Omental fat pad (tissue), 4 donors: ENCODE measurements at places on chromosomes 13 and 19. TPM values are rescaled to one million over a fixed set of nuclear protein-coding genes. Genes with fewer than 3 reads are reported as not detected.

DNA sequence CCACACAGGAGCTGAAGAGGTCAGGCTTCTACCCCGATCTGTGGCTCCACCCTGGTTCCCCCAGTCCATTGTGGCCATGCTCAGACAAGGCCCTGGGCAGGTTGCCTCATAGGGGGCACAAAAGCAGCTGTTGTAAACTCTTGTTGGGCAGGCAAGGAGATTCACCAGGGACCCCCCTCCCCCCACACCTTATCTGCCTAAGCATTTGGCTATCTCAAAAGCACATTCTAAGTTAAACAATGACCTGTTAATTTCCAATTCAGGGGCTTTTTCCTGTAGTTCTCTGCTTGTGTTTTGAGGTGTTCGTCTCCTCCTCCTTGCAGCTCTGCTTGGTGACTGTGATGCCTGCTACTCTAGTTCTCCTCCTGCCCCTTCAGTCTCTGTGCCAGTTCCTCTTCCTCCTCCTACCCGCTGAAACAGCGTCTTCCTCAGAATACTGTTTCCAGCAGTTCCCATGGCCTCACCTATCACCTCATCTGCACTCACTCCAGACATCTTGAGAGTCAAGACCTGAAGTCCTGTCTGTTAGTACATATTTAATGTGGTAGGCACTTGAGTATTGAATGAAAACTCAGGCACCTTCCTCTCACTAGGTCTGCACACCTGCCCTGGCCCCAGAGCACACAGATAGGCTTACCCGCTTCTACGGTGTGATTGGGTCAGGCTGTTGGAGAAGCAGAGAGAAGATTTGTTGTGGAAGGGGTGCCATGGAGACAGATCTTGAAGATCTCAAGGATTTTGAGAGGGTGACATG is 31.7 kb downstream of the SPATA13 start:
- DNase-seq = no peak

DNA sequence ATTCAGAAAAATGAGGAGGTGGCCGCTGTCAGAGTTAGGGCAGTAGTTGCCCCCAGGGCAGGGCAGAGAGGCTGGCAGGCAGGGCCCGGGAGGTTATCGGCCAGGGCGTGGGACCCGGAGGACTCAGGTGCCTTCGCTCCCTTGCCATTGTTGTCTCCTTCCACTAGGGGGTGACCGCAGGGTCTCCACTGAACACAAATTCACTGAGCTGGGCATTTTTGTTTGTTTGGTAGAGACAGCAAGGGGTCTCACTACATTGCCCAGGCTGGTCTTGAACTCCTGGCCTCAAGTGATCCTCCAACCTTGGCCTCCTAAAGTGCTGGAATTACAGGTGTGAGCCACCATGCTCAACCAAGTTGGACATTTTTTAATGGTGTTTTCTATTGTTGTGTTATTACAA is 25.1 kb downstream of the CARS2 start:
- no peak for DNase-seq

- no peak for DNase-seq
Observed at GRCh38 chr19:2097886-2098327, 1.2 kb downstream of the IZUMO4 start.

- DNase-seq = no peak
Observed at GRCh38 chr13:51000061-51000460, 90.5 kb downstream of the RNASEH2B start.

GRCh38 chr19:16461630-16462051 is 10.1 kb downstream of the EPS15L1 start:
- no peak for DNase-seq

DNA sequence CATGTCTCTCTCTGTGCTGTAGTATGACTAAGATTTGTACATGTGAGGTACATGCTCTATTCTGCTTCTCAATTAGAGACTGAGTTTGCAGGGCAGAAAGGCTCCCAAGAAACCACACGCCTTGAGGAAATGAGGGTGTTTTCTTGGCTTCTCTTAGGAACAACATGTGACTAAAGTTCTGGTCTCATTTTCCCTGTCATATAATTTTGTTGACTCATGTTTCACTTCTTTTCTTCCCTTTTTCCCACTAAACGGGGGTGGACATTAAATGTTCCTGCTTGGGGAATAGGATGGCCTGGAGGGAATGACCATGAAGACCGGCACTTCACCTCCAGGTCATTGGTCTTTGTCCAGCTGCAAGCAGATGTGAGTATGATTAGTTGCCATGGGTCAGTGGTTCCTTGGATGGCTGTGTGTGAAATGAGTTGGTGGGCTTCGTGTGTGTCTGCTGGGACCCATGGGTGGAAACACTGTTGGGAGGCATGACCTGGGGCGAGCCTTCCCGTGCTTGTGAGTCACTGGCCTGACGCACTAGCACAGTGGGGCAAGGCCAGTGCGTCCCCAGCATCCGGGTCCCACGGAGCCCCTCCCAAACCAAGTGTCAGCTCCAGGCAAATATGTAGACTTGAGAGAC is 56.6 kb downstream of the COL4A1 start:
- DNase-seq = peak; percentile 42

DNA sequence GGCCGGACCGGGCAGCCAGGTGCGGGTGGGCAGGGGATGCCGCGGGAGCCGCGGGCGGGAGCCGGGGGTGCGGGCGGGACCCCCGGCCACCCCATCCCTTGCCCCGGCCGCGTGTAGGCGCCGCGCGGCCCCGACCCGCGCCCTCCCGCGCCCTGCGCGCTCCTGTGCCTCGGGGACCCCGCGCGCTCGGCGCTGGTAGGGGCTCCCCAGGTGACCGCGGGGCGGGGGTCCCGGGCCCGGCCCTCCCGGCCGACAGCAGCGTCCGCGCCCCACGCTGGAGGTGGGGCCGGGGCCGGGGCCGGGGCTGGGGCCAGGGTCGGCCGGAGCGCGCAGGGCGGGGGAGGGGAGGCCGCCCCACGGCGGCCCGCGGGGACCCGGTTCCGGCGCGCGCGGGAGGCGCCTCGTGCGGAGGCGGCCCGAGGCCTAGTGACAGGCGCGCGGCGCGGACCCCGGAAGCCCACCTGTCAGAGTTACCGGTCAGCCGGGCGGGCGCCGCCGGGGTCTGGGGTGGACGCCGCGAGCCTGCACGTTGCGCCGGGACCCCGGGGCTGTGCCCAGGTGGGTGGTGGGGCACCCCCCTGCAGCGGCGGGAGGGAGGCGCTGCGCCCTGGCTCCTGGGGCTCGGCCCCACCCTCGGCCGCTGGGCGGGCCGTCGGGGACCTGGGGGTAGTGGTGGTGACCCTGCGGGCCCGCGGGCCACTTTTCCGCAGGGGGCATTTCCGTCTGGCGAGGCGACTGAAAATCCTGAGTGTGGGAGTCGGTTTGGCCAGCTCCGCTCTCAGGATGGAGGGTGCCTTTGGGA is 518 bp downstream of the TFDP1 start:
- no peak for DNase-seq

- no peak for DNase-seq
Observed at GRCh38 chr13:59734393-59734792, 429.3 kb downstream of the DIAPH3 start.

GRCh38 chr13:94345374-94346195 is 133.9 kb downstream of the DCT start:
- no peak for DNase-seq

- DNase-seq = no peak
Observed at GRCh38 chr13:30696278-30697176, 38.8 kb upstream of the ALOX5AP start.

GRCh38 chr19:56105090-56105701 is 15.9 kb downstream of the ZNF787 start:
- peak; percentile 64 for DNase-seq

DNA sequence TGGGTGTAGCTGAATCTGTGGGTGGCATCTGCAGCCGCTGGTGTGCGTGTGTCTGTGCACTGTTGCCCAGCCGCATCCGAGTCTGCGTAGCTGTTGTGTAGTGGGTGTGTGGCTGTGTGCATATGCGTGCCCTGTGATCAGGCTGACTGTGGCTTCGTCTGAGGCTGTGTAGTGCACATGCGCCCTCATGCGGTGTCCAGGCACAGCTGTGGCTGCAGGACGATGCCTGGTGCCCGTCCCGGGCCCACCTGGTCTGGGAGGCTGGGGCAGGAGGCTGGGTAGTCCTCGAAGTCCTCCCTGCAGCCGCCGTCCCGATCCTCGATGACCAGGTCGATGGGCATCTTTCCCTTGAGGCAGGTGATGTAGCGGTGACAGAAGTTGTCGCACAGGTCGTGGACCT is 4.9 kb downstream of the MEIS3 start:
- no peak for DNase-seq

DNA sequence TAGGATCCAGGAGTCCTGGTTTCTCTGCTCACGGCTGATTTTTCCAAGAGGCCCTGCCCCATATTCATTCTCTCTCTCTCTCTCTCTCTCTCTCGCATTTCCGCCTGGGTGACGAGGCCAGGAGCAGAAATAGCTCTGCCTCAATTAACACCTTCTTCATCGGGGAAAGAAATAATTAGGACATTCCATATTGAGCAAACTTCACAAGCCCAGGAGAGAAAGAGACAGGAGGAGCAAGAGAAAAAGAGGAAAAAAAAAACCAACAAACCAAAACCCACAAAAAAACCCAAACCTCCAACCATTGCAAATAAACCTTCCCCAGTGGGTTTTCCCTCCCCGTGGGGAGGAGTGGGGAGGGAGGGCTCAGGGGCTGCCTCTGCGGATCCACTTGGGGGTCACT is 143.0 kb downstream of the CACNA1A start:
- no peak for DNase-seq

GRCh38 chr19:52961981-52962380 is 700 bp downstream of the ZNF816 start:
- no peak for DNase-seq

DNA sequence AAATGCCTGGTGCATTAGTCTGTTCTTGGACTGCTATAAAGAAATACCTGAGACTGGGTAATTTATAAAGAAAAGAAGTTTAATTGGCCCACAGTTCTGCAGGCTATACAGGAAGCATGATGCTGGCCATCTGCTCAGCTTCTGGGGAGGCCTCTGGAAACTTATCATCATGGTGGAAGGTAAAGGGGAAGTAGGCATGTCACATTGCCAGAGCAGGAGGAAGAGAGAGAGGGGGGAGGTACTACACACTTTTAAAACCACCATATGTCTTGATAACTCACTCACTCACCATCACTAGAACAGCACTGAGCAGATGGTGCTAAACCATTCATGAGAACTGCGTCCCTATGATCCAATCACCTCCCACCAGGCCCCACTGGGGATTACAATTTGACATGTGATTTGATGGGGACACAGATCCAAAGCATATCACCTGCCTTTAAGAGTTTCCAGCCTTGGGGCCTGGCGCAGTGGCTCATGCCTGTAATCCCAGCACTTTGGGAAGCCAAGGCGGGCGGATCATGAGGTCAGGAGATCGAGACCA is 219.0 kb downstream of the KATNAL1 start:
- DNase-seq = no peak

GRCh38 chr13:20428666-20429644 is 96.7 kb downstream of the CRYL1 start:
- no peak for DNase-seq

DNA sequence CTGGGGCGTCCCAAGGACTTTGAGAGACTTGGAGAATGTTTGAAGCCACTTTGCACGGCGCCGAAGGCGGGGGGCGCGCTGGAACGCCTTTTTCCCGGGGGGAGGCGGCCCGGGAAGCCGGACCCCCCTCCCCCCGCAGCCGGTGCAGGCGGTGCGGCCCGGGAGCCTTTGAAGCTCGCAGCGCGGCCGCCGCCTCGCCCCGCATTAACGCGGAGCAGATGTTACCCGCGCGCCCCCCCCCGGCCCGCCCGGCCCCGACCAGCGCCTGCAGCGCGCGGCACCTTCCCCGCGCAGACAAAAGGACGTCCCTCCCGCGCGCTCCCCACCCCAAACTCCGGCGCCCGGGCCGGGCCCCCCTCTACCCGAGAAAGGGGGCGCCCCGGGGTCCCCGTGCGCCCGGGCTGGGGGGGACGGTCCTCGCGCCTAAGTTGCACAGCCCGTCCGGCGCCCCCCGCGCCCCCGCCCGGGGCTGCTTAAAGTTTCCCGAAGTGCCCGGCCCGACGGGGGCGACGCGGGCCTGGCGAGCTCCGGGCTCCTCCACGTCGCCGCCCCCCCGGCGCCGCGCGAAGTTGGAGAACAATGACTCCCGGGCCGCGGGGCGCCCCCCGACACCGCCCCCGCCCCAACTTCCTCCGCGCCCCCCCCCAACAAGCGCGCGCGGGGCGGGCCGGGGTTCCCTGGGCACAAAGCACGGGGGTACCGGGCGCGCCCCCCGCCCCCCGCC is 685 bp downstream of the TCF3 start:
- DNase-seq = no peak

- DNase-seq = no peak
Observed at GRCh38 chr13:98975822-98976261, 2.0 kb downstream of the DOCK9 start.

GRCh38 chr19:15516363-15516762 is 8.0 kb downstream of the CYP4F22 start:
- DNase-seq = no peak

- no peak for DNase-seq
Observed at GRCh38 chr19:46069806-46070341, 29.1 kb upstream of the IGFL4 start.

GRCh38 chr13:24184265-24184841 is 23.8 kb downstream of the SPATA13 start:
- no peak for DNase-seq

DNA sequence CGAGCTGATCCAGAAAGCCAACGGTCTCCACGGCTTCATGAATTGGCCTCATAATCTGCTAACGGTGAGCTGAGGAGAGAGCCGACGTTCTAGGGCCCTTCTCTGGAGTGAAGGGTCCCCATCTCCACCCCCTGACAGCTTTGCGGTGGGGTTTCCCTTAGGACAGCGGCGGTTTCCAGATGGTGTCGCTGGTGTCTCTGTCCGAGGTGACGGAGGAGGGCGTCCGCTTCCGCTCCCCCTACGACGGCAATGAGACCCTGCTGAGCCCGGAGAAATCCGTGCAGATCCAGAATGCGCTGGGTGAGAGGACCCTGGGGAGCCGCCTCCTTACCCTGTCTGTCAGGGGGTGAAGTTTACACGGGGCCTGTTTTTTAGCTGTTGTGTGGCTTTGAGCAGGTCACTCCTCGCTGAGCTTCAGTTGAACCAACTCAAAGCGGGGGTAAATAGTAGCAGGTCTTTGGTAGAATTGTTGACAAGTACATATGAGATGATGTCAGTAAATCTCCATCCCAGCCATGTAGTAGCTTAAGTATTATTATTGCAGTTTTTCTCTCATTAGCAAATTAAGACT is 801 bp downstream of the QTRT1 start:
- DNase-seq = no peak

The HCST gene
- 17.1 TPM for total RNA-seq

The ATP4A gene
- not detected for total RNA-seq

The HSPB6 gene
- 107 TPM for total RNA-seq

The KLF1 gene
- not detected for total RNA-seq

The DGKH gene
- total RNA-seq = 24.7 TPM

The HSH2D gene
- 1.4 TPM for total RNA-seq

The SERPINE3 gene
- total RNA-seq = not detected

The LHB gene
- not detected for total RNA-seq

The BCKDHA gene
- total RNA-seq = 45.0 TPM

The CILP2 gene
- 0.32 TPM for total RNA-seq

The ZNF730 gene
- total RNA-seq = not detected

The WDR62 gene
- 0.31 TPM for total RNA-seq

The SCEL gene
- 6.9 TPM for total RNA-seq

The STOML3 gene
- not detected for total RNA-seq

The PRR36 gene
- total RNA-seq = not detected

The CGB2 gene
- not detected for total RNA-seq
